ENCODE measurements at places on chromosomes 2 and 18. TPM values are rescaled to one million over a fixed set of nuclear protein-coding genes. Genes with fewer than 3 reads are reported as not detected.

- peak; percentile 35 for DNase-seq
Observed at GRCh38 chr2:223042704-223043118, 9.3 kb upstream of the KCNE4 start.

DNA sequence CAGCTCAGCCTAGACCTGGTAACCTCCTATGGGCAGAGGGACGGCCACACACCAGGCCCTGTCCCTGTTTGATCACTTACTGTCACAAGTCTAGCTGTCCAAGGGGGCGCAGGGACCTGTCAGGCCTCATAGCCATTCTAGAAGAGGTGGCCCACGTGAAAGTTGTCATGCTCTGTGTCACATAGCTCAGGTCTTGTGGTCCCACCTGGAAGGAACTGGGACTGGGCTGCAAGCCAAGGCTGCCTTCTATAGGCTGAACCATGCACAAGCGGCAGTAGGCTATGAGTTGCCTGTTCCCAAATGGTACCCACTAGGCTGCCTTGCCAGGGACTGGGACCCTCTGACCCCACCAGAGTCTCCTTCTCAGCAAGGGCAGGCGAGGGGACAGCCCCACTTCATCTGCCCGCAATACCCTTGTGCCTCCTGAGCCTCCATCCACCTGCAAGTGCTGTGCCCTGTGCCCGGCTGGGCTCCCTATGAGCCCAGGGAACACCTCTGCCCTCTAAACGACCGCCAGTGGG lies 177.5 kb downstream of the ANAPC1 start:
- DNase-seq = no peak

UCN gene
- total RNA-seq = 1.2 TPM

LGALSL gene
- 3.1 TPM for total RNA-seq

- DNase-seq = peak; percentile 23
Observed at GRCh38 chr18:48409591-48410094, 460 bp upstream of the ZBTB7C start.

GRCh38 chr2:36425608-36426355 lies 70.2 kb downstream of the CRIM1 start:
- no peak for DNase-seq

DNA sequence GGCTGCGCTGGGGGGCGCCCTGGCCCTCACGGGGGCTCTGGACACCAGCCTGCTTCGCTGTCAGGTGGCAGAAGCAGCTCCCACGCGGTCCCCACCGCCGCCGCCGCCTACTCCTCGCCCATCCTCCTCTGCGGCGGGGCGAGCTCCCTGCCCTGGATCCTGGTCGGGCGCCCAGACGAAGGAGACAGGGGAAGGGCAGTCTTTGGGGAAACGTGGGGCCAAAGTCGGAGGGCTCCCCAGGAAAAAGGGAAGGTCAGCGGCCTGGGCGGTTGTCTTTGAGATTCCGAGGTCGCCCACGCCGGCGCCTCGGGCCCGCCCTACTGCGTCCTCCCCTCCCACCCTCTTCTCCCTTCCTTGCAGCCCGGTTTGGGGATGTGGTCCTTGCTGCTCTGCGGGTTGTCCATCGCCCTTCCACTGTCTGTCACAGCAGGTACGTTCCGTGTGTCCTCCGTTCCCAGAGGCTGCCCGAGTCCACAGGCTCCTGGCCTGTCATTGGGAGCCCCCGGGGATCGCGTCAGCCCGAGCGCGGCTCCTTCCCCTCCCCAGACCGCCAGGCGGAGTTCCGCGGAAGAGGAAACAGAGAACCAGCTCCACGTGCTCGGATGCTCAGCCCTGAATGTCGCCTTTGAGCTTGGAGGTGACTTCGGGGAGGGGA lies 800 bp downstream of the IL1RL2 start:
- peak; percentile 59 for DNase-seq

- no peak for DNase-seq
Observed at GRCh38 chr2:105928563-105928962, 183.9 kb downstream of the NCK2 start.

GRCh38 chr2:119190321-119191111 lies 32.0 kb upstream of the C1QL2 start:
- no peak for DNase-seq

IL1RL1 gene
- 0.50 TPM for total RNA-seq

DNA sequence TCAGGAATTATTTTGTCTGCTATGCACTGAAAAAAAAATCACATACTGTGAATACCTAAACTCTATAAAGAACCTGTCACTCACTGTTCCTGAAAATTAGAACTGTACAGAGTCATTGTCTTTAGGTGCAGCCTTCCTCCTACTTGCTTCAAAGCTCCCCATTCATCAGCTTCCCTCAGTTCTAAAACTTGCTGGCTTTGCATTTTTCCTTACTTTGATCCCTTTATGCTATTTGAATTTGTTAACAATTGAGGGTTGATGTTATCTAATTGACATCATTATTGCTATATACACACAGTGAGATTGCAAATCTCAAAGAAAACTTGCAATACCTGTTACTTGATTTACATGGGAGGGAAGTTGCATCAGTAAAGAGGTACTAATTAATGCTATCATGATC lies 48.3 kb downstream of the PTH2R start:
- no peak for DNase-seq

DNA sequence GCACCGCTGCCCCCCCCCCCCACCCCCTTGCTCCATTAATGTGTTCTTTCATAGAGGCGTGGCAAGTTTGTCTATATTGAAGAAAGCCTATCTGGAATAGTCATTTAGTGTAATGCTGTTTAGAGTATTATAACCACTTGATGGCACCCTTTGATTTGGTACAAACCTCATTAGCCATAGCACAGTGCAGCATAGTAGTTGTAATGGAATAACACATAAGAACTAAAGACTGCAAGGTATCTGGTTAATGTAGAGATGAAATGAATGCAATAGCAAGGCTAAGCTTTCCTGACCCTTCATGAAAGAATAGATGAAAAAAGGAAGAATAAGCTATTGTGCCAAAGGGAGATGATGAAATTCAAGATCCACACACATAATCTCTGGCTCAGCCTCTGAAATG lies 81.9 kb downstream of the EHBP1 start:
- DNase-seq = peak; percentile 47

DNA sequence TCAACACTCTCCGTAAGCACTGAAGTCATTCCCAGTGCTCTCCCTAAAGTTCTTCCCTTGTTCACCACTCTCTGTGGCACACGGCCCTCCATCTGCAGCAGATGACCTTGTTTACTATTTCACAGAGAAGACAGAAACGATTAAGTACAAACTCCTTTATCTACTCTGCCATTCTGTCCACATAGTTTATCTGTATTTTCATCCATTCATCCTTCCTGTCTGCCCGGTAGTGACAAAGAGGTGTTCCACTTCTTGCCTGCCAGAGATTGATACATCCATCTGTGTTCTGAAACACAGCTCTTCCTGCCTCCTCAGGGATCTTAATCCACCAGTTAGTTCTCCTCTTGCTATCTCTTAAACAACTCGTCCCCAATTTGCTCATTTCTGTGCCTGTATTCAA lies 77.9 kb upstream of the CD226 start:
- no peak for DNase-seq

TMEM169 gene
- 0.26 TPM for total RNA-seq

SLC14A1 gene
- total RNA-seq = 31.0 TPM

DNA sequence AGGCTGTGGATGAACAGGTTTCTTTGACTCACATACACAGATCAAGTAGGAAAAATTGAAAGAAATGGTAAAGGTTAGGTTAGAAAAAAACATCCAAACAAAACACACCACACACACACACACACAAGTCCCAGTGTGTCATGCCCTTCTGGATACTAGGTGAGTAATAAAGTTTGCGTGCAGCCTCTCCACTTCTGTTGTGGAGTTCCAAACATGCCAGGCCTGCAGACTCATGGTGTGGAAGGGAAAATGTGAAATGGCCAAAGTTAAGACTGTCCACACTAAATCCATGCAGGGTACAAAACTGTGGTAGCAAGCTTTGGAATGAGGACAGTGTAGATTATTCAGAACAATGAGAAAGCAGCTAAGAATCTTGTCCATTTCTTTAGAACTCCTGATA lies 114.6 kb downstream of the IKZF2 start:
- DNase-seq = peak; percentile 75

- DNase-seq = no peak
Observed at GRCh38 chr2:146950361-146950760, 894.5 kb upstream of the ACVR2A start.

DNA sequence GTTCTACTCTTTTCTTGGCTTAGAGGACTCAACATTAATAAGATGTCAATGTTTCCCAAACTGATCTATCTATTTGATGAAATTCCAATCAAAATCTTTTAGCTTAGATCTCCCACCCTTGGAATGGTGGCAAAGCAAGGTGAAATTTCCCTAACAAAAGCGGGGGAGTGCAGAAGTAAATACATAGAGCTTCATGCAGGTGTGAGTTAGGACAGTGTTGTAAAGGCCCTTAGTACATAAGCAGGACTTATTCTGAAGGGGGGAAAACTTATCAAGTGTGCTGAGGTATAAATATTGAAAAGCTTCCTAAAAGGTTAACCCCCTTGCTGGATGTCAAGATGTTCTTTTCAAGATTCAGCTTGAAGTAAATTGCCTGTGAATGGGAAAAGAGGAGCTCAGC lies 608.6 kb upstream of the CELF4 start:
- DNase-seq = no peak

GRCh38 chr2:135662088-135662487 lies 79.6 kb upstream of the UBXN4 start:
- no peak for DNase-seq

DNA sequence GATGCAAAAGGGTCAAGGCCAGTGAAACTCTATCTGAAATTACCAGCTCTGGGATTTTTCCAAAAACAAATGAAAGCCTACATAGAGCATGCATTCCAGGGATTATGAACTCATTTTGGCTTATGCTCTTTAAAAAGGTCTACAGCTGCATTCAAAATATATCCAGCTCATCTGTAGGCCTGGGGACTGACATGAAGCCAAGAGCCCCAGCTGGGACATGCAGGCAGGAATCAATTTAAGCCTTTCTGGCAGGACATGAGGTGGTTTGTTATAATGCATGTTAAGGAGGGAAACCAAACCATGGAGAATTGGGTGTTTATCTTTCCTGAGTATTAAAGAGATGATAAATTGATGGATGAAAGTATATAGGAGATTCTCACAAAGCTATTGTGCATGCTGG lies 164.5 kb downstream of the RBM43 start:
- DNase-seq = peak; percentile 55

GRCh38 chr2:55418072-55418471 lies 1.6 kb downstream of the CCDC88A start:
- DNase-seq = peak; percentile 38

CABYR gene
- total RNA-seq = 5.6 TPM

- DNase-seq = peak; percentile 98
Observed at GRCh38 chr2:191927319-191927867, 80.5 kb upstream of the CAVIN2 start.

GRCh38 chr2:226184940-226185615 lies 614.5 kb downstream of the IRS1 start:
- peak; percentile 74 for DNase-seq

DNA sequence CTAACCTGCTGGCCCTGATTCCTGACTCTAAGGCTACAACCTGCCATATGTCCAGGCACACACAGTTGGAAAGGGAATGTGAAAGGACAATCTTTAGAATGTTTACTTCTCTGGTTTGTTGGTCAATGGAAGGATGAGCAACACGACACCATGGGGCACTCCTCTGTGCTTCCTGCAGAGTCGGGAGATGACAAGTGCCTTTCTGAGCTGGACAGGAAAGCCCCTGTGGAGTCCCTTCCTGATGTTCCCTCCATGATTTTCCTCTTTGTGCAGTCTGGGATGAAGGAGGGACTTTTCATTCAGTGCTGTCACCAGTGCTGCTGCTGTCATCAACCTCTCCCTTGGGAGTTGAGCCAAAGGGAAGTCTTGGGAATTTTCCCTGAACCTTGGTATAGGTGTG lies 22.6 kb upstream of the SERPINB7 start:
- DNase-seq = no peak

REG3A gene
- total RNA-seq = not detected

DNA sequence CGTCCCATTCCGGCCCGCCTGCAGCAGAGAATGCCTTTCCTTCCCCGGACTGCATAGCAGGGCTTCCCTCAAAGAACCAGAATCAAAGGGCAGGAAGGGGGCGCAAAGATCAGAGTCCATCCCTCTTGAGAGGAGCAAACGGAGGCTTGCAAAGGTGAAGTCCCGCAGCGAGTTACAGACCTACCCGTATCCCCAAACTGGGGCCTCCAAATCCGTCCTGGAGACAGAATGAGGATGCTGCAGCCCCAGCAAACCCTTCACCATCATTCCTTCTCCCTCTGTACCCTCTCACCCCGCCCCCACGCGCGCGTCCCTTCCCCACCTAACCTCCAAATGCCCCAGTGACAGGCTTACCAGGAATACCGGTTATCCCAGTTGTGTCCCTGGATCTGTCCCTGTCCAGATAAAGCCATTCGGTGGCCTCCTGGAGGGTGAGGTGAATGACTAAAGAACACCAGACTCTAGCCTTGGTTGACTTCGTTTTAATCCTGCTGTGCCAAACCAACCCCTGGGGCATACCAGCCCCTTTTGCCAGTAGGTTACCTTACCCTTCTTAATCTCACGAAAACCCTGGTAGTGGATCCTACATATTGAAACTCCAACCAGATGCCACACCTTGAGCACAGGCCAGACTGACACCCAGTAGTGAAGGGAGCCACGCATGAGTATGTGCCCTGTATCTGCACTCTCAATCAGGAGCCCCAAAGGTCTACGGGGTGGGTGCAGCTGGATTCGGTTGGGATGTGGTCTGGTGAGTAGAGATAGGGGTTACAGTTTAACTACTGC lies 961 bp upstream of the SLC40A1 start:
- DNase-seq = no peak

DNA sequence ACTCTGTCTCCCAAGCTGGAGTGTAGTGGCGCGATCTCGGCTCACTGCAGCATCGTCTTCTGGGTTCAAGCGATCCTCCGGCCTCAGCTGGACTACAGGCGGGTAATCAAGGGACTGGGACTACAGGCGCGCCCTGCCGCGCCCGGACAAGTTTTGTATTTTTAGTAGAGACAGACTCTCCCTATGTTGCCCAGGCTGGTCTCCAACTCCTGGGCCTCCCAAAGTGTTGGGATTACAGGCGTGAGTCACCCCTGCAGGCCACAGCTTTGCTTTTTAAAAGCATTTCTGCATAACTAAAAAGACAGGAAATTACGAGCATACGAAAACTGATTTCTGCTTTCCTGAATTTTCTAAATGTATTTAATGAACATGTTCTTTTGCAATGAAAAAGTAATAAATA lies 916 bp upstream of the OSBPL1A start:
- peak; percentile 68 for DNase-seq

DNA sequence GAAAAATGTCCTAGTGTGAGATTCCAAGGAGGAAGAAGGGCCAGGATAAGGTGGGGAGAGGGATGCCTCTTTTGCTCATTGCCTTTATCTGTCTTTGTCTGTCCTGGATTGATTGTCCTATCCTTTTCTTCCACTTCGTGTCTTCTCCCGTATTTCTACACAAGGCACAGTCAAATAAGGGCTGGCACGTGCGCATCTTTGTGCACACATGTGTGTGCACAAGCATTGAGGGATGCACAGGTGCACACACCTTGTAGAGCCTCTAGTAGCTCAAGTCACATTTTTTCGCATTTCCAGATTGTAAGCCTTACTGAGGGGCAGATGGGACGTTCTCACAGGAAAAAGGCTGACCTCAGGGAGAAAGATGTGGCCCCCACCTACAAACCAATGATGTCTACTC lies 170.2 kb upstream of the TNP1 start:
- no peak for DNase-seq

ACADL gene
- 0.51 TPM for total RNA-seq

- peak; percentile 33 for DNase-seq
Observed at GRCh38 chr2:108215794-108216211, 24.0 kb upstream of the SULT1C3 start.
